ENCODE measurements at places on chromosomes 1 and 21.

- H3K27ac ChIP-seq = peak overlapping the region; percentile 89
- H3K36me3 ChIP-seq = peaks cover 6% of the 10 kb centered on the region
- no peaks in the 10 kb centered on the region for H3K27me3 ChIP-seq
- no peak overlapping the region for H3K4me3 ChIP-seq
Measured at GRCh38 chr1:110234691-110235090, 24.6 kb downstream of the KCNC4 start.

DNA sequence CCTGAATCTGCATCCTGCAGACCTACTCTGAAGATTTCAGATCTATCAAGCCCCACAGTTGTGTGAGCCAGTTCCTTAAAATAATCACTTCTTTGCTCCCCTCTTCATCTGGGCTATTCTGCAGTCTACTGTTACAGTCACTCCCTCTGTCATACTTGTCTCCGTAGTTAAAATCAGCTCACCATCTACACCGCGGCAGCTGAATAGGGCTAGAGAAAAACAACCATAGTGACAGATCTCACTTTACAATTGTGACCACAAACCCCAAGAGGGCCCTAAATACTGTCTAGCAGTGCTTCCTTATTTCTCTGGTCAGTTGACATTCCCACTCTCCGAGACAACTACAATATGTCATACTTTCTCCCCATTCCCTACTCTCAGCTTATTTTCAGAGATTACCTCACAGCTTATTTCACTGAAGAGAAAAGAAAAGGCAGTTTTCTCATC is 12.9 kb downstream of the DESI2 start:
- H3K4me1 ChIP-seq = peaks cover 4% of the 10 kb centered on the region
- H3K36me3 ChIP-seq = peaks cover 6% of the 10 kb centered on the region
- no peak overlapping the region for H3K4me3 ChIP-seq
- H3K27ac ChIP-seq = no peak overlapping the region
- no peaks in the 10 kb centered on the region for H3K27me3 ChIP-seq

DNA sequence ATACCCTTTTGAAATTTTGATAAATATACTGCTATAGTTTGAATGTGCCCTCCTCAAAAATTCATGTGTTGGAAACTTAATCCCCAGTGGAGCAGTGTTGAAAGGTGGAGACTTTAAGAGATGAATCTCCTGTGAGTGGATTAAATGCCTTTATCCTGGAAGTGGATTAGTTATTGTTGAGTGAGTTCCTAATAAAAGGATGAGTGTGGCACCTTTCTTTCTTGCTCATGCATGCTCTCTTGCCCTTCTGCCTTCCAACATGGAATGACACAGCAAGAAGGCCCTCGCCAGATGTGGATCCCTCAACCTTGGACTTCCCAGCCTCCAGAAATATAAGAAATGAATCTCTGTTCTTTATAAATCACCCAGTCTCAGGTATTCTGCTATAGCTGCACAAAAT is 51.8 kb downstream of the CD160 start:
- H3K27me3 ChIP-seq = no peaks in the 10 kb centered on the region
- H3K36me3 ChIP-seq = peaks cover 12% of the 10 kb centered on the region
- H3K4me1 ChIP-seq = peaks cover 12% of the 10 kb centered on the region
- DNase-seq = no peak
- no peak overlapping the region for H3K27ac ChIP-seq

GRCh38 chr1:154263465-154264332 is 8.7 kb upstream of the HAX1 start:
- no peak overlapping the region for H3K4me3 ChIP-seq
- peaks cover 45% of the 10 kb centered on the region for H3K4me1 ChIP-seq
- peak overlapping the region; percentile 83 for H3K27ac ChIP-seq
- H3K36me3 ChIP-seq = peaks cover 53% of the 10 kb centered on the region
- H3K27me3 ChIP-seq = no peaks in the 10 kb centered on the region

DNA sequence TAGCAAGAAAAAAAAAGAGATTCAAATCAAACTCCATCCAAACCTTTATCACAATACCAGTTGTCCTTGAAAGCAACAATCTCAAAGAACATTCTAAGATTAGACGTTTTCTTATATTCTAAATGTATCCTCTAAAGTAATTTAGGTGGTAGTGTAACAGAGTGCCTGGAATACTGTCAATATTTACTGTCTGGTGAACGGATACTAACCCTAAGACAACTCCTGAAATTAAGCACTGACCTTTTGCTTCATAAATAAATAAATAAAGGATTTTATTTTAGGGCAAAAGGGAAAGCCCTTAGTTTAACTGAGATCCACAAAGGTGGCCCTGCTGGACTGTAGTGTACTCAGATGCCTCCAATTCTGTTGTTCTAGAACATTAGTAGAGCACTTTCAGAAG is 9.9 kb upstream of the USH2A start:
- H3K4me3 ChIP-seq = no peak overlapping the region
- H3K27ac ChIP-seq = no peak overlapping the region
- H3K27me3 ChIP-seq = no peaks in the 10 kb centered on the region
- DNase-seq = no peak
- H3K36me3 ChIP-seq = no peaks in the 10 kb centered on the region

- no peaks in the 10 kb centered on the region for H3K36me3 ChIP-seq
- no peak for DNase-seq
- no peaks in the 10 kb centered on the region for H3K4me1 ChIP-seq
- no peak overlapping the region for H3K27ac ChIP-seq
Measured at GRCh38 chr1:35864813-35865212, 18.2 kb upstream of the AGO1 start.

GRCh38 chr1:8285103-8285502 is 32.8 kb upstream of the SLC45A1 start:
- no peaks in the 10 kb centered on the region for H3K36me3 ChIP-seq
- no peak overlapping the region for H3K4me3 ChIP-seq
- no peak for DNase-seq
- H3K27me3 ChIP-seq = peaks cover 29% of the 10 kb centered on the region
- peaks cover 8% of the 10 kb centered on the region for H3K4me1 ChIP-seq

- H3K27ac ChIP-seq = no peak overlapping the region
- no peaks in the 10 kb centered on the region for H3K27me3 ChIP-seq
- no peaks in the 10 kb centered on the region for H3K36me3 ChIP-seq
- no peaks in the 10 kb centered on the region for H3K4me1 ChIP-seq
- no peak overlapping the region for H3K4me3 ChIP-seq
Measured at GRCh38 chr1:86191958-86192357, 35.4 kb upstream of the COL24A1 start.

DNA sequence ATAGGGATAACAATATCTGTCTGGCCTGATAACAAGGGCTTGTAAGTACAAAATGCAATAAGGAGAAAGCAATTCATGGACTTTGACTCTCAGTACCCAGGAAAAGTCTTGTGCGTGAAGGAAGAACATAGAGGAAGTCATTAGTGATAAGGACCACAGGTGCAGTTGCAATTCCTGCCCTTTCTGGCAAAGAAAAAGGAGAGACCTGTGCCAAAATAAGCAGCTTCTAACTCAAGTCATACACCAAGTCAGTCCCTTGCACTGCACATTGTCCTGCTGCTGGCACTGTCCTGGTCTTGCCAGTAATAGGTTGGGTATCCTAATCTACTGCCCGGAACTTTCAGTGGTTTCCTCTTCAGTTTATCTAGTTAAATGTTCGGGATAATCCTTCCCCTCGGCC is 14.8 kb upstream of the SOD1 start:
- H3K36me3 ChIP-seq = no peaks in the 10 kb centered on the region
- no peaks in the 10 kb centered on the region for H3K27me3 ChIP-seq
- no peak overlapping the region for H3K27ac ChIP-seq
- H3K4me3 ChIP-seq = no peak overlapping the region
- DNase-seq = no peak

GRCh38 chr21:15768045-15768601 is 38.3 kb downstream of the USP25 start:
- H3K4me3 ChIP-seq = no peak overlapping the region
- H3K27me3 ChIP-seq = no peaks in the 10 kb centered on the region
- no peak overlapping the region for H3K27ac ChIP-seq

DNA sequence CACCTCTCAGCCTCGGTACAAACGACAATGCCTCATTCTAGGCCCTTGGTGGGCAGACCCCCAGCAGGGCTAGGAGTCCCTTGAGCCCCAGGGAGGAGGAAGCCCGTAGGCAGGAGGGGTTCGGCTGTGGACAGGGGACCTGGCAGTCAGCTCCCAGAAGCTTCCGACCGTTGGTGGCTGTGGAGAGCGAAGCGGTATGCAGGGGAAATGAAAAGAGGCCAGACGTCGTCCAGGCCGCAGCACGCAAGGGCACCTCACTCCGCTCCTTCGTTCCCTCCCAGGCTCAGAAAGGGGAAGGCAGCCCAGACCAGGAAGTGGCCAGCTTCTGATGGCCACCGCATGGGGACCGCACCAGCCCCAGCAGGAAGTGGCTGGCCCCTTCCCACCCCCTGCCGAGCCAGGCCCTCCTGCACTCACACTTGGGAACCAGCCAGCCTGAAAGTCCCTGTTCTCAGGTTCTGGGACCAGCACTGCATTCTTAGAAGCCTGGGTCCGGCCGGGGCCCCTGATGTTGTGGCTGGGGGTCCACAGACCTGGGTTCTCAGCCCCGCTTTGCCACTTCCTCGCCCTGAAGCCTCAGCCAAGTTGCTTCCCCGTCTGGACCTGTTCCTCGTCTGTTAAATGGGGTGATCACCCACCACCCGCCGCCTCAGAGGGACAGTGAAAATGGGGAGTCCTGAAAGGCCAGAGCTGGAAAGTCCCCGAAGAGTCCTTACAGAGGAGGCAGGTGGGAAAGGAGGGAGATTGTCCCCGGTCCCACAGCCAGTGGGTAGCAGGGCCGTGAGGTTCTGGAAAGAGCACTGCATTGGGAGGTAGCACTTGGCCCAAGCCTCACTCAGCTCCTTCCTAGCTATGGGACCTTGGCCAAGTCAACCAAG is 104.0 kb upstream of the RUNX3 start:
- peaks cover 2% of the 10 kb centered on the region for H3K36me3 ChIP-seq
- H3K4me3 ChIP-seq = no peak overlapping the region
- DNase-seq = no peak
- H3K4me1 ChIP-seq = peaks cover 61% of the 10 kb centered on the region
- no peak overlapping the region for H3K27ac ChIP-seq

- no peak overlapping the region for H3K27ac ChIP-seq
- no peak overlapping the region for H3K4me3 ChIP-seq
- no peak for DNase-seq
- no peaks in the 10 kb centered on the region for H3K27me3 ChIP-seq
- no peaks in the 10 kb centered on the region for H3K36me3 ChIP-seq
Measured at GRCh38 chr21:39094847-39095579, 88.2 kb downstream of the PSMG1 start.

DNA sequence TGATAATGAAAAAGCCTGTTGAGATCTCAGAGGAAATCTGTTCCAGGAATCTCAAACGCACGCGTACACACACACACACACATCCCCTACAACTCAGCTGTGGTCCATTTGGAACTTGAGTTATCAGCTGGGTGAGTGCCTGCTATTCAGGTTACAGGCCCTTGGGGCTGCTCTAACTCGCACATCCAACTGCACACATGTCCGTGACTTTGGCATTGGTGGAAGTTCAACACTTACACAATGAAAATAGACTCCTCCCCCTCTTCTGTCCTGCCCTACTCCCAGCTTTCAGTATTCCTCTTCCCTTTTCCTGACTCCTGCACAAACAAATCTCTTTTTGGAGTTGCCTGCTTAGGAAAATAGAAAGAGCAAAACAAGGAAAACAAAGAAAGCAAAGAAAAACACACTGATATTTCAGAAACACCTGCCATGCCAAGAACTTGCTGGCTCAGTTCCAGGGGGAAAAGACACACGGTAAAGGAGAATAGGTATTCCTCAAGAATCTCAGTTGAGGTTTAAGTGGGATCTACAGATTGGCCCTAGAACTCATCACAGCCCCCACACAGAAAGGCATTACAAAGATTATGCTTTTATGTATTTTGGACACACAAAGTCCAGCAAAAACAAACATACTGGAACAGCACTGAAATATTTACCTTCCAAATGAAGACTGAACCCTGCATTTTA is 140.9 kb downstream of the TGFBR3 start:
- no peak overlapping the region for H3K4me3 ChIP-seq
- H3K4me1 ChIP-seq = peaks cover 3% of the 10 kb centered on the region
- no peak for DNase-seq
- peaks cover 25% of the 10 kb centered on the region for H3K36me3 ChIP-seq
- H3K27ac ChIP-seq = no peak overlapping the region
- H3K27me3 ChIP-seq = peaks cover 4% of the 10 kb centered on the region

DNA sequence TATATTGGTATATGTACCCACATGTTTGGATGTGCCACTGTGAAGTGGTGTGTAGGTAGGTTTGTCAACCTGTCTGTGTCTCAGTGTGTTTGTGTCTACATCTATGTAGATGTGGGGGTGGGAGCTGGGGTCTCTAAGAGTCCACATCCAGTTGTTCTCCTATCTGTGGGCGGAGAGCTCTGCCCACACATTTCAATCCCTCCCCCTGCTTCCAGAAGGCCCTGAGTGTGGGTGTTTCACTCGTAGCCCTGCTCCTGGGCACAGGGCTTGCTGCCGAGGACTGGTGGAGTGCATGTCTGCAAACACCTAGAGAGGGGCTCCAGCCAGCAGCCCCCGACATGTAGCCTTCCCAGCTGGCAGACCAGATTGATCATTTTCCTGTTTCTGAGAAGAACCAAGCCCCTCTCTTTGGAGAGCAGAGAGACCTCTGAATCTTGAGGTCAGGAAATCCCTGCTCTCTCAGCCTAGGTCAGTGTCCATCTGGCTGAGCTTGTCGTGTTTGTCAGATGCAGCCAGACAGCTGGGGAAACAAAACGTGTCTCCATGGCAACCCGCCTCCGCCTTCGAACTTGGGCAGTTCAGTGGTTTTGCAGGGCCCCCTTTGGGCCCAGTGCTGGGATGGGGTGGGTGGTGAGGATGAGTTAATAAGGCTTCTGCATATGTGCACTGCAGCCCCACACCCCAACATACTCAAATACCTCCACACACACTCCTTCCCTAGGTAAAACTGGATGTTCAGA is 31.2 kb upstream of the SYNC start:
- H3K27ac ChIP-seq = no peak overlapping the region
- H3K27me3 ChIP-seq = no peaks in the 10 kb centered on the region
- H3K4me3 ChIP-seq = no peak overlapping the region
- DNase-seq = no peak
- no peaks in the 10 kb centered on the region for H3K36me3 ChIP-seq
- peaks cover 2% of the 10 kb centered on the region for H3K4me1 ChIP-seq

DNA sequence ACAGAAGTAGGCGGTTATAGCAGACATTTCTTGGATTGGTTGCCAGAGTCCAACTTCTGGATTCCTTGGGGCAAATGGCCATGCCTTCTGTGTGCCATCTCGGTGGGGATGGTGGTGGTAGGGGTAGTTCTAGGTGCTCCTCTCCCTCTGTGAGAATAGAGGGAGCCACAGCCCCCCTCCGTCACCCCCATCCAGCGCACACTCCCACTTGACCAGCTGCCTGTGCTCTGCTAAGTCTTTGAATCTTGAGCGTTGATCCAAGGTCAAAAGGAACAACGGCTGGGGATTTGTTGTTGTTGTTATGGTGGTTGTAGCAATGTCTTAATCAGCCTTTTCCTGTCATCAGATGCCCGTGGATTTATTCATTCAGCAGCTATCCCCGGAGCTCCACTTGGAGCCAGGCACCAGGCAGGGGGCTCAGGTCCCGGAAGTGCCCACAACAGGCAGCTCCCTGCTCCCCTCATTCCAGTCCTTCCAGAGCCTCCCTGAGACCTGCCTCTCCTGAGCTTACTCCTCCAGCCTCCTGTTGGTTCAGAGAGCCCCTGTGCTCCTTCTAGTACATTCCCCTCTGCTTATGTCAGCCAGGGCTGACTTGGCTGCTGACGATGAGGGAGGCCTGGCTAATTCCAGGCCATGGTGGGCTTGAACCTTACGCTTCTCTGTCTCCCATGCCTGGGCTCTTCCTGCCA is 146.6 kb upstream of the WNT4 start:
- no peaks in the 10 kb centered on the region for H3K4me1 ChIP-seq
- no peak overlapping the region for H3K27ac ChIP-seq
- H3K27me3 ChIP-seq = peaks cover 2% of the 10 kb centered on the region
- H3K36me3 ChIP-seq = no peaks in the 10 kb centered on the region
- H3K4me3 ChIP-seq = no peak overlapping the region

GRCh38 chr1:22712502-22713271 is 2.0 kb downstream of the EPHB2 start:
- no peak for DNase-seq
- no peak overlapping the region for H3K27ac ChIP-seq
- peaks cover 46% of the 10 kb centered on the region for H3K27me3 ChIP-seq
- H3K36me3 ChIP-seq = no peaks in the 10 kb centered on the region
- no peak overlapping the region for H3K4me3 ChIP-seq
- H3K4me1 ChIP-seq = peaks cover 9% of the 10 kb centered on the region
